Activated CD8-positive, alpha-beta T cell treated with anti-CD3 and anti-CD28 coated beads for 36 hours (primary cell): ENCODE measurements at places on chromosomes 6 and 20. TPM values are rescaled to one million over a fixed set of nuclear protein-coding genes. Genes with fewer than 3 reads are reported as not detected.

The SYNCRIP gene
- total RNA-seq: 167 TPM

DNA sequence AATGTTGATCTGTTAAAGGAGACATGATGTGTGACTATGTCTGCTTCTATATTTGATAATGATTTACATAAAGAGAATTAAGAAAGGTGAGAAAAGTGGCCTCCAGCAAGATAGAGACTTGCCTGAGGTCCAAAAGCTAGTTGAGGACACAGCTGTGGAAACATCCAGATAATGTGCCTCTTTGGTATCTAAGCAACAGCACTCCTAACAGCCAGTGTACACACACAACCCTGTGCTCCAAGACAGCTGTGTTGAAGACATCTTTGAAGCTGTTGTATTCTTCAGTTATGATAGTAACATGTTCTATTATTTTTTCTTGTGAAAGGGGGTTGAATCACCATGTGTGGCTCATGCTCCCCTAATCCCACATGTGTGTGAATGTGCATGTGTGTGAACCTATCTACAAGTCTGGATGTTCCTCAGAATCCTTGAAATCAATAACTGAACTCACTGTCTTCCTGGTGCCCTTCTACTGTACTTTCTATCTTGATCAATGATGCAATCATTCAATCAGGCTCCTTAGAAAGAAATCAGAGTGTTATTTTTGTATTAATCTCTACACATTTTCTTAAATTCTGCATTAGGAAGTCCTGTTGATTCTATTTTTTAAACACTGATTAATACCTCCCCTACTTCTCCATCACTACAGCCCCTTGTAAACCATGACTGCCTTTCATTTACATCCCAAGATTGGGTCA, 116.7 kb upstream of the SSTR4 start:
- no peak overlapping the region for H3K4me3 ChIP-seq
- H3K27ac ChIP-seq: no peak overlapping the region
- no peak for DNase-seq

DNA sequence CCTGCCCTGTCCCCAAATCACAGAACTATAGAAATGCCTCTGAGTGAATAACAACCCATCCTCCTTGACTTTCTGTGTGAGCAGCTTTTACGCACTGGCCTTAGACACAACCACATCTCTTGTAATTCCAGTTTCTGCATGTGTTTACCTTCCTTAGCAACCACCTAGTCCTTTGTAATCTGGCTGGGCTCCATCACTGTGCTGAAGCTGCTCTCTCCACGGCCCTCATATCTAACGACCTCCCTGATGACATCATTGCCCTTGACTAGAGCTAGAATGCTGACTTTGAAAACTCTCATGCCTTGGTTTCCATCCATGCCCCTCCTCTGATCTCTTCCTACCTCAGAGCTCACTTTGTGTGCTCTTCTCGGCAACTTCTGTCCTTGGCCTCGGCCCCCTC, 30.5 kb upstream of the GLP1R start:
- no peak overlapping the region for H3K4me3 ChIP-seq
- DNase-seq: no peak
- no peak overlapping the region for H3K27ac ChIP-seq

- DNase-seq: peak; percentile 86
- no peak overlapping the region for H3K4me3 ChIP-seq
- no peaks in the 10 kb centered on the region for H3K36me3 ChIP-seq
These were observed 32.8 kb upstream of the BCAS1 start for GRCh38 chr20:54103067-54103761.

DNA sequence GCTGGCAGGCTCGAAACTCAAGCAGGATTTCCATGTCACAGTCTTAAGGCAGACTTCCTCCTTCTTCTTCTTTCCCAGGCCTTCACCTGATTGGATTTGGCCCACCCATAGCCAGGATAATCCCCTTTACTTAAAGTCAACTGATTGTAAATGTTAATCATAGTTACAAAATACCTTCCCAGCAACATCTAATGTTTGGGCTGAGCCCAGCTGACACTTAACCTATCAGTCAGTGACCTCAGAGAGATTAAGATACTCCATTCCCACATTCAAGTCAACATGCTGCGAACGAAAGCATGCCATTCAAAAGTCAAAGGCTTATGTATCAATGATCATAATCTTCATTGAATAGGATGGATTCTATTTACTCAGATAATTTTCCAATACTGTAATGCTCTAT, 16.0 kb downstream of the MAP7 start:
- no peak overlapping the region for H3K27ac ChIP-seq
- H3K4me1 ChIP-seq: no peaks in the 10 kb centered on the region
- no peak overlapping the region for H3K4me3 ChIP-seq
- DNase-seq: no peak
- H3K36me3 ChIP-seq: no peaks in the 10 kb centered on the region
- peaks cover 7% of the 10 kb centered on the region for H3K27me3 ChIP-seq

DNA sequence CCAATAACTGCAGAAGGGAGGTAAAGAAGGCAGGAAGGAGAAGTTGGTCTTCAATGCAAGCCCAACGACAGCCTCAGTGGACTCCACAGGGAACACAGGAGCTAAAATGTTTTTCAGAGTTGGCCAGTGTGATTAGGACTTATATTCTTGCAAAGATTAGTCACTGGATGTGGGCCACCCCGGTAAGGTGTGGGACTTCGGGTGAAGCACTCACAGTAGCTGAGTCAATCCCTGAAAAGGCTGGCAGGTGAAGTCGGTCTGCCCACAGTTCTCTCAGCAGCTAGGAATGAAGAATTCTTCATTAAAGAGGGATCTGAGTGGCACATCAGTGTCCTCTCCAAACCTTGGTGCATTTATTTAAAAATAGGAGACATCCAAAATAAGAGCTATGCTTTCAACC, 94.8 kb downstream of the KLHL32 start:
- no peaks in the 10 kb centered on the region for H3K27me3 ChIP-seq
- H3K27ac ChIP-seq: no peak overlapping the region
- DNase-seq: no peak
- H3K4me1 ChIP-seq: no peaks in the 10 kb centered on the region

DNA sequence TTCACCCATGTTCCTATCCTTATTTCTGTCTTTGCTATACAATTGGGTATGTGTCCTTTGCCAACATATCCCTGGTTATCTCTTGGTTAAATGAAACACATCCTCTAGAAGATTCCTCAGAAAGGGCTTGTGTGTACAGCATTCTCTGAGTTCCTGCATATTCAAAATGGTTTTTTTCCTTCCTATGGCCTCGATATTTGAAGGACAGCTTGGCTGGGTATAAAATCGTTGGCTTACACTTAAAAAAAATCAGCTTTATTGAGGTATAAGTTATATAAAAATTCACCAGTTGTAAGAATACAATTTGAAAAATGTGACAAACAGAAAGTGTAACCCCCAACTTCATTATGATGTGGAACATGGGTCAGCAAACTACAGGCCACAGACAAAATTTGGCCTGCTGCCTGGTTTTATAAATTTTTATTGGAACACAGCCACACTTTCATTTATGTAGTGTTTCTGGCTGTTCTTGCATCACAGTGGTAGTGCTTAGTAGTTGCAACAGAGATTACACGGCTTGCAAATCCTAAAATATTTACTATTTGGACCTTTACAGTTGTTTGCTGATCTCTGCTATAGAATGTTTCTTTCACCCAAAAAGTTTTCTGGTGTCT, 16.7 kb downstream of the PCMT1 start:
- no peak overlapping the region for H3K27ac ChIP-seq
- no peak for DNase-seq
- H3K4me3 ChIP-seq: no peak overlapping the region

GRCh38 chr6:41922154-41922553, 855 bp downstream of the BYSL start:
- H3K4me3 ChIP-seq: peak overlapping the region; percentile 93
- DNase-seq: no peak
- peaks cover 50% of the 10 kb centered on the region for H3K4me1 ChIP-seq
- H3K27me3 ChIP-seq: no peaks in the 10 kb centered on the region
- H3K36me3 ChIP-seq: peaks cover 39% of the 10 kb centered on the region

- no peak overlapping the region for H3K27ac ChIP-seq
- no peaks in the 10 kb centered on the region for H3K4me1 ChIP-seq
- no peak for DNase-seq
- no peaks in the 10 kb centered on the region for H3K36me3 ChIP-seq
- H3K27me3 ChIP-seq: peaks cover 1% of the 10 kb centered on the region
- no peak overlapping the region for H3K4me3 ChIP-seq
These were observed 100.6 kb upstream of the MLIP start for GRCh38 chr6:54010340-54011276.

GRCh38 chr6:151589667-151590066, 95.8 kb downstream of the CCDC170 start:
- no peak overlapping the region for H3K4me3 ChIP-seq
- no peaks in the 10 kb centered on the region for H3K4me1 ChIP-seq
- DNase-seq: no peak
- H3K27ac ChIP-seq: no peak overlapping the region

GRCh38 chr6:5510331-5511133, 249.2 kb downstream of the FARS2 start:
- peaks cover 3% of the 10 kb centered on the region for H3K36me3 ChIP-seq
- H3K27me3 ChIP-seq: no peaks in the 10 kb centered on the region
- DNase-seq: no peak
- no peak overlapping the region for H3K4me3 ChIP-seq
- H3K4me1 ChIP-seq: peaks cover 32% of the 10 kb centered on the region

The ARMH2 gene
- total RNA-seq: not detected

The GHRH gene
- not detected for total RNA-seq

The SLC4A11 gene
- total RNA-seq: 2.8 TPM

The HRH3 gene
- total RNA-seq: not detected

The SLC17A1 gene
- not detected for total RNA-seq

DNA sequence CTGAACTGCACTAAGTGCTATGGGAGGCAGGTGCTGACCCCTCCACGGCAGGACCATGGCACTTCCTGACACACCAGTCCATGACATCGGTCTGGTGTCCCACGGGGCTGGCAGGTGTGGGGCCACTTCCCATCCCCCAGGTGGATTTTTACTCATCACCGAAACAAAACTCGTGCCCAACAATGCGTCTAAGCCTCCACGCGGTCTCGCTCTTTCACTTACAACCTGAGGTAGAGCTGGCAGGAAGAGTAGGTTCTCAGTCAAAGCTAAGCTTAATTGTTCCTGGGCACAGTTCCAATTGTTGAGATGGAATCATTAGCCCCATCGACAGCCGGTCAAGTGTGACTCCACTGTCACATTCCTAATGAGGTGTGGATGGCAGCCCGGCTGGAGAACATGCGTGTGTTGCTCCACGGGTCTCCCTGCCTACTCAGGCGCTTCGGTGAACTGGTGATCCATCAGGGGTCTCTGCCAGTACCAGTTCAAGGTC, 125.7 kb downstream of the SLC23A2 start:
- H3K4me3 ChIP-seq: no peak overlapping the region
- H3K27ac ChIP-seq: no peak overlapping the region
- H3K4me1 ChIP-seq: no peaks in the 10 kb centered on the region
- DNase-seq: no peak
- no peaks in the 10 kb centered on the region for H3K27me3 ChIP-seq
- peaks cover 12% of the 10 kb centered on the region for H3K36me3 ChIP-seq

DNA sequence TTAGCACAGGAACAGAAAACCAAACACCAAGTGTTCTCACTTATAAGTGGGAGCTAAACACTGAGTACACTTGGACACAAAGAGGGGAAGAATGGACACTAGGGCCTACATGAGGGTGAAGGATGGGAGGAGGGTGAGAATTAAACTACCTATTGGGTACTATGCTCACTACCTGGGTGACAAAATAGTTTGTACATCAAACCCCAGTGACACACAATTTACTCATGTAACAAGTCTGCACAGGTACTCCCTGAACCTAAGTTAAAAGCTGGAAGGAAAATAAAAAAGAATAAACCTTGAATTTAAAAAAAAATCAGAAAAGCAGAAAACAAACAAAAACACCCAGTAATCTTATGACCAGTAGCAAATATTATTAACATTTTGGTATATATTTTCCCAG, 188.6 kb downstream of the TFAP2B start:
- no peak overlapping the region for H3K4me3 ChIP-seq
- H3K27me3 ChIP-seq: no peaks in the 10 kb centered on the region
- no peaks in the 10 kb centered on the region for H3K36me3 ChIP-seq
- DNase-seq: no peak
- no peak overlapping the region for H3K27ac ChIP-seq

DNA sequence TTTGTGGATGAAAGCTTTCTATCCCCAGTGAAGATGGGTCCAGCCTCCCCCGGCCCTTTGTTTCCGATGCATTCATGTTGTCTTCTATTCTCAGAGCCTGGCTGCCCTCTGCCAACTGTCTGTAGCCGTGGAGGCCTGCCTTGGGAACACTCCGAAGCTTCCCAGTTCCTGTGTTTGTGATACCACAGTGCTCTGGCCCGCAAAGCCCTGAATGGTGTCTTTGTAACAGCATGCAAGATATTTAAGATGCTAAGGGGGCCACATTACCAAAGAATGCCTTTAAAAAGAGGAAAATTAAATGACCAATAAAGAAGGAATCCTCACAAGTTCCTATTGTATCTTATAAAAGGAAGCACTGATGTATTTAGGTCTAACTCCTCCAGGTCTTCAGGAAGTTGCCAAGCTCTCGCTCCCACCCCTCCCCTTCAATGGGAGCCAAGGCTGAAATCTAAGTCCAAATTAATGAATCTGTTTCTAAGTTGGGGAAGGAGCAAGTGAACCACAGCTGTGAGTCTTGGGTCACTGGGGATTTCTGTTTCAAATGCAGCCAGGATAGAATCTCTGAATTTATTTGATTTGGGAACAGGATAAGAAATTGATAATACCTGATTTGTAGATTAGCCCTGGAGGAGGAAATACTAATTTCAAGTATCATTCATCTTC, 596.1 kb downstream of the QKI start:
- no peaks in the 10 kb centered on the region for H3K27me3 ChIP-seq
- H3K27ac ChIP-seq: no peak overlapping the region
- DNase-seq: no peak
- H3K4me1 ChIP-seq: no peaks in the 10 kb centered on the region
- H3K4me3 ChIP-seq: no peak overlapping the region
- H3K36me3 ChIP-seq: no peaks in the 10 kb centered on the region

- H3K4me3 ChIP-seq: no peak overlapping the region
- peaks cover 74% of the 10 kb centered on the region for H3K4me1 ChIP-seq
- H3K27ac ChIP-seq: no peak overlapping the region
- H3K36me3 ChIP-seq: peaks cover 16% of the 10 kb centered on the region
- DNase-seq: no peak
- H3K27me3 ChIP-seq: no peaks in the 10 kb centered on the region
These were observed 34.2 kb downstream of the JARID2 start for GRCh38 chr6:15280028-15280427.

GRCh38 chr6:27687154-27688013, 214.5 kb upstream of the ZNF184 start:
- peaks cover 4% of the 10 kb centered on the region for H3K36me3 ChIP-seq
- H3K4me1 ChIP-seq: peaks cover 10% of the 10 kb centered on the region
- H3K4me3 ChIP-seq: peak overlapping the region; percentile 78
- peak; percentile 91 for DNase-seq
- H3K27ac ChIP-seq: peak overlapping the region; percentile 88

GRCh38 chr6:107917451-107918375, 40.3 kb downstream of the SEC63 start:
- H3K27ac ChIP-seq: peak overlapping the region; percentile 55
- DNase-seq: no peak
- H3K27me3 ChIP-seq: no peaks in the 10 kb centered on the region
- H3K4me1 ChIP-seq: peaks cover 12% of the 10 kb centered on the region

The SNPH gene
- total RNA-seq: 4.1 TPM
